ENCODE measurements at places on chromosomes 3 and 15. TPM values are rescaled to one million over a fixed set of nuclear protein-coding genes. Genes with fewer than 3 reads are reported as not detected.

Gene ACP3
- total RNA-seq: 0.78 TPM

- no peak for DNase-seq
Observed at GRCh38 chr3:160287666-160288065, 62.4 kb downstream of the C3orf80 start.

DNA sequence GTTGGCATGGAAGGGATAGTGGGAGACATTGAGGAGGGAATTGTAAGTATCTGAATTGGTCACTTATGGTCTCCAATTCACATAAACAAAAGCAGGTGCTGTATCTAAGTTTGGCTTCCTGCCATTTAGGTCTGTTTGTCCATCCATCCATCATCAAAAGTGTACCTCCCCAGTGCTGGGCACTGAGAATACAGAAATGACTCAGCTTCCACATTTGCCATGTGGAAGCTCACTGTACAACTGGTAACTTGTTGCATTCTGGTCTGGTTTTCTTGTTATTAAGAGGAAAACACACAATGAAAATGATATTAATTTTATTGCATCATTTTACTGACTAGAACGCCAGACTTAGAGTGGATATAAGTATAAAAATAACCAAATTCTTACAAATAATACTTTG lies 30.9 kb upstream of the MUC13 start:
- no peak for DNase-seq

- DNase-seq: no peak
Observed at GRCh38 chr3:190449801-190450200, at the start of gene TMEM207. TMEM207 (minus strand) TSS chr3:190449901; CDS start chr3:190449809, 92 bp downstream.

Gene SLC33A1
- 32.9 TPM for total RNA-seq

Gene GABRR3
- not detected for total RNA-seq

DNA sequence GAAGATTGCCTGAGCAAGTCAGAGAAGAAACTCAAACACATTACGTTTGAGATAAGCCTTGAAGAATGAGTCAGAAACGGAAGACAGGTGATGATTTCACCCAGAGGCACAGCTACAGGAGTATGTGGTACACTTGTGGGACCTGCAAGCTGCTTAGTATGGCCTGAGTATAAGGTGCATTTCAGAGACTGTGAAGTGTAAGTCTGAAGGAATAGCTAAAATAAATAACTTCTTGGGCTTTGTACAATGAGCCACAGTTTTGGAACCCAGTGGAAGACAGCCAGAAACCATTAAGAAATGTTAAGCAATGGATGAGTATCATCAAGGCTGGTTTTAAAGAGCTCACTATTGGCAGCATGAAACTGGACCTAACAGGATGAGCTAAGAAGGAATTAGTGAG lies 826.2 kb downstream of the ROBO1 start:
- no peak for DNase-seq

DNA sequence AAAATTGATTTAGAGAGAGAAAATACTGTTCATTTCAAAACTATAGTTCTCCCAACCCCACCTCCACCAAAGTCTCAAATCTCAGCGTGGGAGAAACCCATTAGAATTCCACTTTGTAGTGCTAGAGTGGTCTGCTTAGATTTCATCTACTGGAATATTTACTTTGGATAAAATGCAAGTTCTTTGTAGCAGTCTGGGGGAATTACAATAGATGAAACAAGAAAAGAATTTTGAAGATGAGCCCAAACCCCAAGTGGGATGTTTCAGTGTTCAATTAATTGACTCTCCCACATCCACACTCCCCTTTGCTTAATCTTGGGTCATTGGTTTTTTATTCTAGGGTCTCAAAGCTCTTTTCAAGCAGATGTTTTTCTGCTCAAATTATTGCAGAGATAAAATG lies 97.8 kb downstream of the RPL22L1 start:
- no peak for DNase-seq

GRCh38 chr3:139534992-139535879 lies 4.3 kb downstream of the RBP1 start:
- DNase-seq: no peak

GRCh38 chr3:25292036-25292435 lies 136.0 kb upstream of the RARB start:
- no peak for DNase-seq

- DNase-seq: no peak
Observed at GRCh38 chr3:197959500-197959890, 522 bp upstream of the LMLN start.

DNA sequence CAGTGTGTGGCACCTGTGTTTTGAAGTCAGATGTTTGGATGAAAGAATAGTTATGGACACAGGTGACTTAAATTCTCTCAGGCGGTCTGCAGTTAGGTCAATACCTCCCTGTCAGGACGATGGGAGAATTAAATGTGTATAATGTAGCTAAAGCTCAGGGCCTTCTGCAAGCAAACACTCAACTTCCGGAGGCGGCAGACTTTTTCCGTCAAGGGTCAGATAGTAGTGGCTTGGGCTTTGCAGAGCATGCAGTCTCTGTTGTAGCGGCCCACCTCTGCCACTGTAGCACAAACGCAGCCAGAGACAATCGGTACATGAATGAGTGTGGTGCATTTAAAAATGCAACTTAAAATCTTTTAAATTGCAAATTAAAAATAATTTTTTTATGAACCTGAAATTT lies 47.4 kb downstream of the CMTM8 start:
- no peak for DNase-seq

DNA sequence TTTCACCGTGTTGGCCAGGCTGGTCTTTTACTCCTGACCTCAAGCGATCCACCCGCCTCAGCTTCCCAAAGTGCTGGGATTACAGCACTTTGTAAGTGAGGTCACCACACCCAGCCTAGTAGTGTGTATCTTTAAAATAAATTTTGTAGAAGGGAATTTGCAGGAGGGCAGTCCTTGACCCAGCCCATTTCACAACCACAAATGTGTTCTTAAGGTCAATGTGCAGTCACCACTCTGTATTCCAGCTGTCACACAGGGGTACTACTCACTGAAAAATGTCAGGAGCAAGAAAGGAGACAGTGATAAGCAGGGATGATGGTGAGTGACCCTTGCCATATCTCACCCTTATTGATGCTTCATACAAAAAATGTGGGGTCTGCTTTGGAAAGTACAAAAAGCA lies 98.5 kb downstream of the FRMD5 start:
- DNase-seq: no peak

- no peak for DNase-seq
Observed at GRCh38 chr15:23912191-23912590, 225.1 kb upstream of the NDN start.

GRCh38 chr15:66749841-66750575 lies 48.0 kb downstream of the SMAD6 start:
- no peak for DNase-seq

GRCh38 chr3:22980346-22980745 lies 222.8 kb upstream of the UBE2E2 start:
- DNase-seq: no peak

- no peak for DNase-seq
Observed at GRCh38 chr15:99434506-99435112, 131.2 kb upstream of the MEF2A start.

DNA sequence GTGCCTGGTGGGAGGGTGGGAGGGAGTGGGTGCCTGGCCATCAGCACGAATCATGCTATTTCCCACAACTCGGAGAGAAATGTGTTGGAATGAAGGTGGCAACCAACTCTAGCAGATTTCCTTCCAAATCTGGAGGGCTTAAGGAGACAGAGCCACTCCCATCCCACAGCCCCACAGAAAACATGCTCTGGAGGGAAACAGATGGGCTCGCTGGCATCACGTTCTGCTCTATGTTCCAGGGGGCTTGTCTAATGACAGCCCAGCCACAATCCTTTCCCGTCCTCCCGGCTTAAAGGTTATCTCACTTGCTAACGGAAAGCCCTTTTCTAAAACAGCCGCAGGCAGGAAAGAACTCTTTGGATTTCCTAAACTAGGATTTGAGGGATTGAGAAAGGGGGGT lies 65.3 kb downstream of the ADAMTS17 start:
- DNase-seq: no peak

DNA sequence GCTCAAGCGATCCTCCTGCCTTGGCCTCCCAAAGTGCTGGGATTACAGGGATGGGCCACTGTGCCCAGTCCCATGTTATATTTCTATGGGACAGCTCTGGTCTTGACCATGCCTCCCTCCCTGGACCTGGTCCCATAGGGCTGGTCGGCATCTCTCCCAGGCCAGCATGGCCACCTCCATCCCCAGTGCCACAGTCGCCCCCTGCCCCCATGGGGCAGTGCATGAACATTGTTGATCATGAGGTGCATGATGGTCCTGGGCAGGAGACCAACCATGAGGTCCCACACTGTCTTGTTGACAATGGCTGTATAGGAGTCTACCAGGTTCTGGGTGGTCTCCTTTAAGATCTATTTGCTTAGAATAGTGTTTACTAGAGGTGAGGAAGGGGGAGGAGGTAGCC lies 6.5 kb downstream of the RPS17 start:
- no peak for DNase-seq

GRCh38 chr3:66996696-66997095 lies 1.4 kb upstream of the KBTBD8 start:
- DNase-seq: no peak

- no peak for DNase-seq
Observed at GRCh38 chr3:188007897-188008296, 146.1 kb upstream of the LPP start.

Gene CORO2B
- not detected for total RNA-seq

Gene PLCB2
- 0.75 TPM for total RNA-seq

Gene CD47
- 28.3 TPM for total RNA-seq

- no peak for DNase-seq
Observed at GRCh38 chr15:48541341-48542278, 103.9 kb downstream of the FBN1 start.

Gene SSUH2
- total RNA-seq: 0.27 TPM

- no peak for DNase-seq
Observed at GRCh38 chr15:100190675-100191074, 151.1 kb downstream of the ADAMTS17 start.

- DNase-seq: no peak
Observed at GRCh38 chr3:8736436-8736835, 2.8 kb downstream of the CAV3 start.

DNA sequence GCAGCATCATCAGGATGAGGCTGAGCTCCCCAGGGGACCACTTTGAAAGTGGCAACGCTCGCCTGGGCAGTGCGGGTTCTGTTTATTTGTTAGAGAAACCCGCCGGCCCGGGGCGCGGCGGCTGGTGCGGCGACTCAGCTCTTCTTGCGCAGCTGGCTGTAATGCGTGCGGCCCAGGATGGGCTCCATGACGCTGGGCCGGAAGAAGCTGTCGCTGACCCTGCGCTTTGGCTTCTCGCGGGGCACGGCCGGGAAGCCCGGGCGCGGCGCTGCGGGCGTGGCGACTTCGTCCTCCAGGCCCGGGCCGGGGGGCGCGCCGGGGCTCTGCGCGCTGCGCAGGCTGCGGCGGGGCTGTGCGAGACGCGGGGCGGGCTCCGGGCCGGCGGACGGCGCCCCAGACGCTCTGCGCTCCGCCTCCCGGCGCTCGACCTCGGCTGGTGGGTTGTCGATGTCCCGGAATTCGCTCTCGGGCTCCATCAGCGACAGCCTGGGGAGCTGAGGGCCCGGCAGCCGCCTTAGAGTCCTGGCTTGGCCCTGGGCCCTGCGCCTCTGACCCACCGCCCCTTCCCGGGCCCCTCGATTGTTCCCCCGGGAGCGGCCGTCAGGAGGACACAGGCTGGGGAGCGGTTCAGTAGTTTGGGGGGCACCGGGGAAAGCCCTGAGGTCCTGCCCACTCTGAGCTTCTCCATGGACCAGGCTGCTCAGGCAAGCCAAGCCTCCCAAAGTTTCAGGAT lies 10.3 kb upstream of the KIF7 start:
- DNase-seq: peak; percentile 30

GRCh38 chr3:46651084-46651483 lies 38.8 kb downstream of the FAM240A start:
- DNase-seq: no peak

DNA sequence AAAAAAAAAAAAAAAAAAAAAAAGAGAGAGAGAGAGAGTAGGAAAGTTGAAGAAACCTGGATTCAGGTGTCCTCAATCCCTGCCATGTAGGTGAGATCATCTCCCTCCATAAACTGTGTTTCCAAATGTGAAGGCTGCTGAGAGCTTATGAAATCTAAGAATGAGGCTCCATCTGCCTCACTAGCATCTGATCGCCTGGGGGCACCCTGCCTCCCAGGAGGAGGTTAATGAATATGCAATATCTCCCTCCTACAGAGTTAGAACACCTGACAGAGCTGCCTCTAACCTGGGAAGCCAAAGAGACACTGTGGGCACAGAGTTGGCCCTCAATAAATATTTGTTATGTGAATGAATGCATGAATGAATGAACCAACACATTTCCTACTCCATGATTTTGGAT lies 23.8 kb upstream of the ZNF148 start:
- no peak for DNase-seq

DNA sequence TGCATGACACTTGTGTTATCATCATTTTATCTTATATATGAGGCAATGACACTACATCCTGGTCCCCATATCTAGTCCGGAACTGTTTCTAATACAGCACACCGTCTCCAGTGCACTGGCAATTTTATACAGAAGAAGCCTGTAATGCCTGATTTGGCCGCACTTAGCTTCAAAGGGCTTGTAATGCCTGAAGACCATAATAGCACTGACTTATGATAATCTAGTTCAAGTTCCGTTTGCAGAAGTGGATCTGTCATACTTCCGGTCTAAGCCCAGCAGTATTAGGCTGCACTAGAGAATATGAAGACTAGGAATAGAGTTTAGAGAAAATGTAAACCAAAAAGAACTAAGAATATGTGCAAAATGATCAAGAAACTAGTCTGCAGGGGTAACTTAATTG lies 1.3 kb downstream of the BNIP2 start:
- no peak for DNase-seq

- no peak for DNase-seq
Observed at GRCh38 chr3:48983096-48983495, 6.9 kb upstream of the P4HTM start.

DNA sequence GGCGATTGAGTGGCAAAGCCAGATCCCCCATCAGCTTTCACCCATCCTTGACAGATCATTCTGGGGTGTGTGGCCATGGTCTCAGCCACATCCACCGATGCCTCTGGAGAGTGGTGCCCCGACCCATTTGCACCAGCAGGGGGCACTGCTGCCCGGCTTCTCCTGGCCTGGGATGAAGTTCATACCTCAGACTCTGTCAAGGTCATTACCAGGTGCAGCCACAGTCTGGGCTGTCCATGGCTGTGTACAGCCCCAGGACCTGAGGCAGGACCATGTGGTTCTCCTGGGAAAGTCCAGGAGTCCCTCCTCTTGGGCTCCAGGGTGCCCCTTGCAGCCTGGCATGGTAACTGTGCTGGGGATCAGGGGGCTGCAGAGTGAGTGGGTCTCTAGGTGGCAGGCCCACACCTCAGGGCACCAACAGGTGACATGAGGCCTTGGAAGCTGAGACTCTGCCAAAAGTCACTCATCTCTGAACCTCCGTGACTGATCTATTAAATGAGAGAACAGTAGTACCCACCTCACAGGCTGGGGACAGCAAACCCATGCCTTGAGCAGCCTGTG lies 67.2 kb downstream of the CACNA2D2 start:
- DNase-seq: peak; percentile 17

Gene NMNAT3
- 2.1 TPM for total RNA-seq

GRCh38 chr15:78347586-78348543 lies 7.7 kb downstream of the CRABP1 start:
- no peak for DNase-seq

- DNase-seq: no peak
Observed at GRCh38 chr3:169340065-169340464, 323.4 kb downstream of the MECOM start.

Gene STXBP5L
- total RNA-seq: 0.02 TPM

GRCh38 chr3:100540791-100541334 lies 48.4 kb downstream of the TMEM45A start:
- no peak for DNase-seq

- DNase-seq: no peak
Observed at GRCh38 chr3:195238586-195239118, 32.3 kb downstream of the XXYLT1 start.

Measured in NCI-H460 (cell line).